ENCODE measurements at places on chromosomes 1 and 21.

GRCh38 chr1:184296466-184297243 is 90.2 kb upstream of the C1orf21 start:
- DNase-seq: no peak

- DNase-seq: no peak
These were observed 21.8 kb downstream of the CAPN2 start for GRCh38 chr1:223733898-223734852.

DNA sequence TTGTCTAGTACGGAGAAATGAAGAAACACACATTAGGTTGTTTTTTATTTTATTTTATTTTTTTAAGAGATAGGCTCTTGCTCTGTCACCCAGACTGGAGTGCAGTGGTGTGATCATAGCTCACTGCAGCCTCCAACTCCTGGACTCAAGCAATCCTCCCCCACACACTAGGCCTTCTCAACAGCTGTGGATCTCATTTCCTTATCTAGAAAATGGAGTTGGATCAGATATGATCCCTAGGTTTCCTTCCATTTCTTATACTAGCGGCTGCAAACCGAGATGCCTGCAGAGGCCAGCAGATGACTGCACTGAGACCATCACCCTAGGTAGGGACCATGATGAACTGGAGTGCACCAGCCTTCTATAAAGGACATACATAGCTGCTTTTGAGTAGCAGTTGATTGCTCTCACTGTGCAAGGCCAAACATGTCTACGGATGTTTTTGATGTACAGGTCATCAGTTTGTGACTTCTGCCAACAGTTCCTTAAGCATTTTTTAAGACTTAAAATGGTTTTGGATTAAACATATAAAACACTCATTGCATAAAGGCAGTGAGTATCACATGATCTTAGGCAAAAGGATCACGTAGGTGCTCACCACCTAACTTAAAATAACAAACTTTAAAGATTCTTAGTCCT is 11.4 kb upstream of the KLHL12 start:
- no peak for DNase-seq

GRCh38 chr21:45841033-45841432 is 140.5 kb upstream of the COL6A1 start:
- no peak for DNase-seq

- no peak for DNase-seq
These were observed 15.6 kb upstream of the TACSTD2 start for GRCh38 chr1:58592522-58593134.

- DNase-seq: no peak
These were observed 303.6 kb upstream of the FAM78B start for GRCh38 chr1:166470441-166470840.

DNA sequence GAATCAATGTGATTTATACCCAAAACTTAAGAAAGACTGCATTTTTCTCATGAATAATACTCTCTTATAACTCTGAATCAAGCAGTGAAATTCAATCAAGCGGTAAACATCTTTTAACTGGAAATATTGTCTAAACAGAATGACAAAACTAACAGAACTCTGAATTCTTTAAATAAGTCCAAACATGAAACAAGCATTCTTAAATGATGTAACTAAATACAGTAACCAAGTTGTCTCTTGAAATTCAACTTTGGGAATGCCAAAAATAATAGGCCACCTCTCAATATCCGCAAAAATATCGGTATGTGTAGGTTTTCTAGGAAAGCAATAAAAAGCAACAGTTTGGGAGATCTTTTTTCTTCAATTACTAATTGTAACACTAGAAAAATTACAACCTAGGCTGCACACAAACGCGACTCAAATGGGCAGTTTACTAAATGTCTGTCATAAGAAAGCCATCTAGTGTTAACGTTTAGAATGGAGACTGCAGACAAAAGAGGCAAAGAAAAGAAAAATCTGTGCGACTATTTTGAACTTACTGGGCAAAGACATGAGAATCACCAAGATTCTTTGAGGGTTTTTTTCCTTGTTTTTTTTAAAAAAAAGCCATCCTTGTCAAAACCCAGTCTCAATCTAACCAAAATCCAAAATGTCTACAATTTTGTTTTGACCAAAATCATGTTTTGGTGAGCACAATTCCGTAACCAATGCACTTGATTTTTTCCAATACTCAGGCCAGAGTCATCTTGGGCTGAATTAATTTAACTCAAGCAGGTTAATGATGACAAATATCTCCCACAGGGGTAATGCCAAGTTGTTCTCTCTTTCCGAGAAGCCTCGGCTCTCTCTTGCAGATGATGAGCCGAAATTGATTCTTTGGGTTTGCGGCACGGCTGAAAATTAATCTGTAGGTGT is 1.3 kb downstream of the SIPA1L2 start:
- no peak for DNase-seq

DNA sequence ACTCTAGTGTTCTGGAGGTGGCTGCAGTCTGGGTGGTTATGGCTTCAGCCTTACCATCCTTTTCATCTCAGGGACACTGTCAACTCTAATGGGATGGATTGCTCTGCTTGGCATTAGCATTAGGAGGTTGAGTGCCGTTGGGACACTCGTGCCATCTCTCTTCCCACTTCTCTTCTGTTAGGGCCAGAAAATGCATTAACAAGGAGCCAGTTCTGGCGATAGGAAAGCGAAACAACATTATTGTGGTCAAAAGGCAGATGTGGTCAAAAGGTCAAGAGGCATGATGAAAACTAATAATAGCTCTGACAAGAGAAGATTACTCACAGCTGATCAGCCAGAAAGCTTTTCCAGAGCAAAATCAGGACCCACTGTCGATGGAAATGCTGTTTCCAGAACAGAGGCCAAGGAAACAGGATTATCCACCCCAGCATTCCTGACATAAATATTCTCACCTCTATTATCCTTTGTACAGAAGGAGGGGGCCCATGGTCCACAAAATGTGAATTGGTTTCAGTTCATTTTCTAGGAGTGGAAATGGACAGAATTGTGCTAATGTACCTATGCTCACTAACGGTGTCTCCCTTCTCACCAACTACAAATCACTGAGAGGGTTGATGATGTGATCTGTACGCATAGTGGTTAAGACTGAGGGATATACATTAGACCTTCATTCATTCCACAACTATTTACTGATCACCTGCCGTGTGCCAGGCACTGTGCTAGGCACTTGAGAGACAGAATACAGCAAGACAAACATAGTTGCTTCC is 72.0 kb downstream of the ST6GALNAC5 start:
- no peak for DNase-seq

Measured in mucosa of descending colon (tissue), 3 donors.